NB4 (cell line): ENCODE measurements at places on chromosomes 13 and 19.

GRCh38 chr19:738509-739128, 12.3 kb upstream of the MISP start:
- no peak for DNase-seq

GRCh38 chr13:64725492-64725891, 2504.6 kb downstream of the PCDH9 start:
- no peak for DNase-seq

DNA sequence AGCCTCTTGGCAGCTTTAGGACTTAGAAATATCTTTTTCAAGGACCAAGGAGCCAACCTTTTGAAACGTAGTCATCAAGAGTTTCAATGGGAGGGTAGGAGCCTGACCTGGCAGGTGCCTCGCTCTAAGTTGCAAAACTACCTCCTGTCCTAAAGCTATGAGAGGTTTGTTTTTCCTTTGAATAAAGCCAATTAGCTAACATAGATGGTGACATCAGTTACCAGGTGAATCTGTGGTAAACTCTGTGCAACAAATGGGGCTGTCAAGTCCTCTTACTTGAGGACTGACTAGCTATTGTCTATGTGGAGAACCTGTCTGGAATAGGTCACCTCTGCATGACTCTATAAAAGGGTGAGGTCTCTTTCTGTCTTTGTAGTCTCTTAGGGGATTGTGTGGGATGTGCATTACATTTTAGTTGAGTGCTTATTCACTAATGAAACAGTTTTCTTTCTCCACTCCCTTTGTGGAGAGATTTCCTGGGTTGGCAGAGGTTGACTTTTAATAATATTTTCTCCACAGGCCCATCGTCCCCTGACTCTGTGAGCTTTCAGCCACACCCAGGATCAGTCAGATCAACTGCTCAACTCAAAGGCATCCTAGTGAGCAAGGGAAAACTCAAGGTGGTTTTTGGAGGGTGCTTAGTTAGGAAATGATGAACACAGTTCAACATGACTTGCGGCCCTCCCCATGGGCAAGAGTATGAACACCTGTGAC, 9.9 kb downstream of the ARL11 start:
- no peak for DNase-seq

- DNase-seq: no peak
These were observed 3.5 kb downstream of the DPP9 start for GRCh38 chr19:4720037-4720700.

DNA sequence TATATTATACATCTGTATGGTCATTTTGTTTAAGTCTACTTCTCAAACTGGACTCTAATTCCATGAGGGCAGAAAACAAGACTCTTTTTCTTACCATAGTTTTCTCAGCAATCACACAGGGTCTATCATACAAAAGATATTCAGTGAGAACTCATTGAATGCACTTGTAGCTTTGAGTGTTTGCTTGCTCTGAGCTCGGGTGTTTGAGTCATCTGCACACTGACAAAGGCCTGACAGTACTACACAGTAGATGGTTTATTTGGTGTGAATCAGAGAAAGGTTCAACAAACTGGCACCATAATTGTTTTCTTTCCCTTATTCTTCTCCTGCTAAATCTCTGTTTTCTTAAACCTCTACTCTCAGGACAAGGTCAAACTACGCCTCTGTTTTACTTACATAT, 586.4 kb downstream of the LMO7 start:
- DNase-seq: no peak

GRCh38 chr13:38530492-38530891, 156.4 kb upstream of the FREM2 start:
- DNase-seq: peak; percentile 14
